Body of pancreas (tissue), 4 donors: ENCODE measurements at places on chromosomes 3 and 15. TPM values are rescaled to one million over a fixed set of nuclear protein-coding genes. Genes with fewer than 3 reads are reported as not detected.

GRCh38 chr15:83115410-83115809 lies 8.0 kb downstream of the TM6SF1 start:
- DNase-seq, result no peak

The LMAN1L gene
- not detected for total RNA-seq

- no peak for DNase-seq
Observed at GRCh38 chr3:87674397-87675161, 384.2 kb downstream of the CGGBP1 start.

DNA sequence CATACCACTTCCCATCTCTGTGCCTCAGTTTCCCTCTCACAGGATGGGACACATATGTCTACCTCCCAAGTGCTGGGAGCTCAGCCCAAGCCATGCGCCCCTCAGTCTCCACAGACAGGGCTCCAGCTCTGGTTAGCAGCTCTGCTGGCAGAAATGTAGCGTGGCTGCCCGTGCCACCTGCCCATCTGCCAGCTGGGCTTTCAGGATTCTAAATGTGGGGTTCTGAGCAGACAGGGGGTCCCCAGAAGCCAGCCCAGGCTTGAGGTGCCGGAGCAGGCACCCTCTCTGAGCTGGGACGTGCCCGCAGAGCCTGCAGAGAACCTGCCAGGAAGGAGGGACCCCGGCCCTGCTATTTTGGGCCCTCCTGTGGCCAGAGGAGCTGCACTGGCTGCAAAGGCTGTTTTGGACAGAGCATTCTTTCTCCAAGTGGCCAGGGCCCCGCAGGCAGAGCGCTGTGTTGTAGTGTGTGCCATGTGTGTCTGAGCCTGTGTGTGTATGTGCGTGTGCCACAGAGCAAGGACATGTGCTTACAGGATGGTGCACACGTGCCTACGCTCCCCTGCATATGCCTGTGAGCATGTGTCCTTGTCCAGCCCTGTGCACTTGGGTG lies 31.7 kb downstream of the PSTPIP1 start:
- DNase-seq, result peak; percentile 3

The IP6K2 gene
- total RNA-seq, result 138 TPM

- no peak for DNase-seq
Observed at GRCh38 chr3:195062866-195063540, 208.0 kb downstream of the XXYLT1 start.

- DNase-seq, result peak; percentile 47
Observed at GRCh38 chr3:184757022-184757651, 45.3 kb upstream of the MAGEF1 start.

- DNase-seq, result no peak
Observed at GRCh38 chr3:58839187-58839586, 172.6 kb upstream of the FAM3D start.

The CRYGS gene
- 5.9 TPM for total RNA-seq

The GXYLT2 gene
- total RNA-seq, result 5.6 TPM

- DNase-seq, result peak; percentile 47
Observed at GRCh38 chr15:25933456-25934158, 70.5 kb upstream of the ATP10A start.

DNA sequence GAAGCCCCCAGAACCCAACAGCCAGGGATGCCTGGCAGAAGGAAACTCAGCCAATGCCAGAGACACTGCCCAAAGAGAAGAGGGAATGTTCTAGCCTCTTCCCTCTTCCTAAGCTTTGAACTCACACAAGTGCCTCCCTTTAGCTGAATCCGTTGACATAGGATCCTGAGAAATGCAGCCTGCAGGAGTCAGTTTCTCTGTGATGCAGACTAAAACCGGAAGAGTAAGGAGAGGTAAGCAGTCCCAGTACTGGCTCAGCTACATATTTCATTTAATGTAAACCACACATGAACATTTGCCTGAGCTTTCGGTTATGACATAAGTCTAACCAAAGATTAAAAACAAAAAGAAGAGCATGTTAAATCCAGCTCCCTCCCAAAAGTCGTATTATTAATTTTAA lies 768.7 kb downstream of the TBL1XR1 start:
- DNase-seq, result no peak

DNA sequence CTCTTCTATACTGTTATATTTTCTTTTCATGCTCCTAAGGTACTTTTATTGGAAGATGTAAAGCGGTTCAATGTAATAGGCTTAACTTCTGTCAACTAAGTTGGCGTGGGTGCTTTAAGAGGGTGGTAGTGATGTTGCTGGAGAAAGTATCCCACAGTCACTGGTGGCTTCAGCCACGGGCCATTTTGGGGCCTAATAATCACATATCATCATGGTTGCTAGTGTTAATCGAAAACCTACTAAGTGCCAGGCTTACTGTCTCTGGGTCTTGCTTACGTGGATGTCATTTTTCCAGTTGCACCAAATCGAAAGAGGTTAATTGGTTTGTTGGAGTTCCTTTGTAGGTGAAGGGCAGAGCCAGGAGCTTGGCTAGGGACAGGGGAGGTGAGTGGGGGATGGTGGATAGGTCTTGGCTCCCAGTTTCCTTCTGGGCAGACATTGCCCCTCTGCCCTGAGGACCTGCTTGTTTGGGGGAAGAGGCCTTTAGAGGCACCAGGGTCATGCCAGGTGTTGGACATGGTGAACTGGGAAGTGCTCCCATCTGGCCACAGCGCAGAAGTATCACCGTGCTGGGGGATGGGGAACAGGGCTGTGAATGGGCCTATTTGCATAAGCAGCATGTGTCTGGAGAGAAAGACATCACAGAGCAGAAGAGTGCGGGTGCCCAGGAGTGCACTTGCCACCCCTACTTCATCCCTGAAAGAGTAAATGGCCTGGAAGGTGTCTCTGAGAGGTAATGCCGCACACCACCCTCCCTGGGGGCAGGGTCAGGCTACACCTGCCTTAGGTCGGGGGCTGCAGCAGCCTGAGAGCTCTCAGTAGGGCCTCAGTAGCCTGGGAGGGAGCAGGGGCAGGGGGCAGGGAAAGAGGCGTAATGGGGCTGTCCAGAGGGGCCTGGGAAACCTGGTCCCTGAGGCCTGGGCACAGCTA lies 62.4 kb upstream of the POLG start:
- no peak for DNase-seq

- DNase-seq, result no peak
Observed at GRCh38 chr15:29698030-29698701, 124.1 kb downstream of the TJP1 start.

The AADACL2 gene
- total RNA-seq, result not detected

The CLDN16 gene
- total RNA-seq, result not detected

The RPUSD2 gene
- total RNA-seq, result 3.1 TPM

- no peak for DNase-seq
Observed at GRCh38 chr3:96331341-96331740, 483.1 kb upstream of the EPHA6 start.

- DNase-seq, result peak; percentile 29
Observed at GRCh38 chr3:43028678-43029490, 49.8 kb downstream of the GASK1A start.

The CNTN4 gene
- 13.0 TPM for total RNA-seq

GRCh38 chr3:136932978-136933772 lies 24.6 kb upstream of the IL20RB start:
- no peak for DNase-seq

The SLC6A1 gene
- total RNA-seq, result 0.66 TPM

DNA sequence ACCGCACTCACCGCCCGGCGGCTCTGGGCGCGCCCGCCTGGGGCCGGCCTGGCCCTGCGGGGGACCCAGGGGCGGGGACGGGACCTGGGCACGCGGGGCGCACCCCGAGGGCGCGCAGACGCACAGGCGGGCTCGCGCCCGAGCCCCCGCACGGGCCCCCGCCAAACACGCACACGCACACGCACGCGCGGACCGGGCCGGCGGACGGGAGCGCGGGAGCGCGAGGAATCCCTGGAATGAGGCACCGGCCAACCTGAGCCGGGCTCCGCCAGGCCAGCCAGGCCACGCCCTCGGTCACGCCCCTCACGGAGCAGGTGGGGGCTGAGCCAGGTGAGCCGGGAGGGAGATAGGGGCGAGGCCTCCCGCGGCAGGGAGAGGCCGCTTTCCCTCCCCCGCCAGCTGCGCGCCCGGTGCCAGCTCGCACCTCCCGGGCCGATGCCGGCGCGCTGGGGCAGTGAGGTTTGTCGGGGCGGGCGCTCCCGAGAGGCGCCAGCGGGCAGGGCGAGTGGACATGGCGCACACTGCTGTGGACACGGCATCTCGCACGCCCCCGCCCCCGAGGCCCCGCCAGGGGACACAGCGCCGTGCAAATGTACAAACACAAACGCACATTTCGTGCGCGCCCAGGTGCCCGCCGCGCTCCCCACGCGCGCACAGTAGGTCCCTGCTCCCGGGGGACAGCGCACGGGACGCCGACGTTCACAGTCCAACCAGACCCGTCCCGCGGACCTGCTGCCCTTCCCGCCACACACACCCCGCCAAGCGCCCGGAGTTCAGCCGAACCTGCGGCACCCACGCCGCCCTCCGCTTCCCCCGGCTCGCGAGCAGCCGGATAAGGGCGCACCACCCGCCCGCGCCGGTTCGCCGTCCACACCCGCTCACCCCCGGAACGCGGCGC lies 75.9 kb upstream of the VGLL4 start:
- DNase-seq, result peak; percentile 96

- no peak for DNase-seq
Observed at GRCh38 chr15:58064082-58064979, 1.2 kb downstream of the ALDH1A2 start.

DNA sequence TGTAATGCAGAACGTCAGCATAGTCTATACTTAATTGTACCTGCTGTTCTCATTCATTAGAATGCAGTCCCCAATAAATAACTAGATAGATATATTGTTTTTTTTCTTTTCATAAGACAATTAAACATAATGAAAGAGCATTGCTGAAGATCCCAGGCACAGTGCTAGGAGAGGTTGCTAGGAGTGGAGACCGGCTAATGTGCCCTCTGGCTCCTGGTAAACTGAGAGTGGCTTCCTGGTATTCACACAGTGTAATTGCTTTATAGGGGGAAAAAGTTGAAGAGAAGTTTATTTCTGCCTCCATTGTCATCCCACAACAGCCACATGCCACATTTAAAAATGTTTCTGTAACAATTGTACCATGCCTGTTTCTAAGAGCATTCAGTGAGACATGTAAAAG lies 135.6 kb downstream of the MAP2K5 start:
- DNase-seq, result no peak

- no peak for DNase-seq
Observed at GRCh38 chr15:88152672-88153071, 103.9 kb downstream of the NTRK3 start.

The CCR3 gene
- total RNA-seq, result not detected

- peak; percentile 91 for DNase-seq
Observed at GRCh38 chr15:56040081-56041035, 46.9 kb upstream of the NEDD4 start.

The GASK1A gene
- 8.8 TPM for total RNA-seq

DNA sequence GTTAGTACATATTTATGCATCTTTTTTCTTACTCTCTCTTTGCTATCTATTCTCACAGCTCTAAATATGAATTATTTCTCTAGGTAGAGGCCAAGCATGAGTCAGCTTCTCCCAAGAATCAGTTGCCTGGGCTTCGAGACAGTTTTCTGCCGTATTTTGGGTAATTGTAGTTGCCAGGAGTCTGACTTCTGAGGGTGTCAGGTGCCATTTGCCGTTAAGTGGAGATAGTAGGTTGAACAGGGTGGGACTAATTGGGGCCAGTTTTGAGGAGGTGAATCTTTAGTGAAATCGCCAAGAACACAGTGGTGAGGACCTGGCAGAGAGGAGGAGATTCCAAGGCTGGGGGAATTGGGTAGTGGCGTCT lies 7.8 kb upstream of the NRROS start:
- DNase-seq, result no peak

The TMEM115 gene
- 39.4 TPM for total RNA-seq

DNA sequence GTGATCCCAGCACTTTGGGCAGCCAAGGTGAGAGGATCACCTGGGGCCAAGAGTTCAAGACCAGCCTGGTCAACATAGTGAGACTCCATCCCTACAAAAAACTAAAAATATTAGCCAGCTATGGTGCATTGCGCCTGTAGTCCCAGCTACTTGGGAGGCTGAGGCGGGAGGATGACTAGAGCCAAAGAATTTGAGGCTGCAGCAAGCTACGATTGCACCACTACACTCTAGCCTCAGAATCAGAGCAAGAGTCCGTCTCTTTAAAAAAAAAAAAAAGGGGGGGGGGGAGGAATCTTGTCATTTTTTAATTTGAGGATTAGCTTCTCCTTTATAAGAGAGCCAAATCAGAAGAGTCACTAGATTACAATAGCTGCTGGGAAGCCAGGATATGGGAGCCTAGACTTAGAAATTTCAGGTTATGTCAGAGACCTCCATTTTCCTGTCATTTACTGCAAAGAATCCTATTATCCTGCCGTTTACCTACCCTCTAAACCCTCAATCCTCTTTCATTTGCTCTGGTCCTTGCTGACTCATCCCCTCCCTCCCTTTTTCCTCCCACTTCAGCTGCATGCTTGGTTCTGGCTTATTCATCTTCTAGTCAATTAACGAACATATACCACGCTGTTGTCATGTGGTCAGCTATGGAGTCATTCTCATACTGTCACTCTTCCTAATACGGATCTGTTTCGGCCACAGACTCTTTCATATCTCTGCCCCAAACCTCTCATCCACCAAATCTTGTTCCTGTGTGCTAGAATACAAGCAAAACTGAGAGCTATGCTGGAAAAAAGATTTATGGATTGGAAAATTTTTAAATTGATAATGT lies 83.8 kb upstream of the PPIB start:
- no peak for DNase-seq

The SEMA3G gene
- 13.2 TPM for total RNA-seq

- no peak for DNase-seq
Observed at GRCh38 chr15:73176598-73176997, 124.3 kb downstream of the NEO1 start.

DNA sequence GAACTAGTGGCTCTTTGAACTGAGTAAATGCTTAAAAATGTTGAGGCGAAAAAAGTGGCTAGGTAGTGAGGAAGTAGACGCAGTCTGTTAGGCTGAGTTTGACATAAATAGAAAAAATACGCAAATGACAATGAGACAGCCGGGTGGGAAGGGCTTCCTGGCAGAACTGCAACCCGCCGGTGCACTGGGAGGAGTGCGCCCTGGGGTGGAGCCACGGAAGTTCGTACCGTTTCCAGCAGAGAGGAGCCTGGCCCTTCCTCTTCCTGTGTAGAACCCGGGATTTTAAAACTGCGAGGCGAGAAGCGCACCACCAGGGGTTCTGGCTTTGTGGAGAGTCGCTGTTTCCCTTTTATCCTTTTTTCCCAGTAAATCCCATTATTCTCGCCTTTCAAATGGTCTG lies 602.6 kb downstream of the PYDC2 start:
- peak; percentile 12 for DNase-seq

- no peak for DNase-seq
Observed at GRCh38 chr3:72679540-72680198, 168.6 kb downstream of the SHQ1 start.

- no peak for DNase-seq
Observed at GRCh38 chr3:24944805-24945520, 450.3 kb upstream of the THRB start.

DNA sequence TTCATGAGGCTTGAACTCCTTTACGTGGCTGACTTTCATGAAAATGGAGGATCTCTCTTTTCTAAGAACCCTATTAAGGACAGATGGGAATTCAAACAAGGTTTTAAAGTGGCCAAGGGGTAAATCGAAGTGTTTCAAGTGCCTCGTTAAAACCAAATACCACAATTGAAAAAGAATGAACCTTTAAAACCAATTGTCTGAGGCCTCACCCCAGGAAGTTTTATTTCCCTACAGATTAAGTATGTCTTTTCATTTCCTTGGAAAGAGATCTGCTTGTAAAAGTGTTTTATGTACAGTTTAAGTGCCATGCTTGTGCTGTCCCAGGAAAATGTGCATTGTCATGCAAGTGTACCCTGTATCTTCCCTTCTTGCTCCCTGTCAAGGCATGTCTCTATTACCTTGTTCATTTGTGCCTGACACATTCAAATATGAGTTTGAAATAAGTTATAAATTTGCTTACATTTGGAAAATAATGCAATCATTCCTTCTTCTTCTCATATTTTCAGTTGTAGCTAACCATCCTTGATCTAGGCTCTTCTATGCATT lies 138.7 kb downstream of the ZPLD1 start:
- DNase-seq, result no peak

The FYTTD1 gene
- total RNA-seq, result 13.8 TPM
